Memory B cell (primary cell): ENCODE measurements at places on chromosomes 13 and 19.

- no peak for DNase-seq
Measured at GRCh38 chr13:93316841-93317240, 90.2 kb downstream of the GPC6 start.

GRCh38 chr13:112773601-112774447 is 84.0 kb downstream of the ATP11A start:
- no peak for DNase-seq

- DNase-seq = no peak
Measured at GRCh38 chr13:24052547-24053518, 107.7 kb upstream of the SPATA13 start.

DNA sequence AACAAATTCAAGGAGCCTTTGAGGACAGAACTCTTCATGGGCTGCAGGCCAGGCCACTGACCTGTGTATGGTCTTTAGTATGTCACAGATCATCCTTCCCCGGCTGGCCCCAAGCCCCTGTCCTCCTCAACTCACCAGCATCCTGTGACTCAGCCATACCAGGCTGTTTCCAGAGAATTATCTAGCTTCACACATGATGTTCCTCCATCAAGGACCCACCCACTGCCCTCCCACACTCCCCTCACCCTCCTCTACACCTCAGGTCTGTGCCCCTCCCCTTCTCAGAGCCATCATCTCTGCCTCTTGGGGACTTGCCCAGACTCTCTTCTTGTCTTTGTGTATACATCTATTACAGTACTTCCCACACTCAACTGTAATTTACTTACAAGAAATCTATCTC is 14.7 kb downstream of the DCT start:
- no peak for DNase-seq

- no peak for DNase-seq
Measured at GRCh38 chr13:60933638-60934037, 482.0 kb downstream of the PCDH20 start.

- DNase-seq = no peak
Measured at GRCh38 chr19:46974181-46974580, 45.5 kb upstream of the NPAS1 start.

DNA sequence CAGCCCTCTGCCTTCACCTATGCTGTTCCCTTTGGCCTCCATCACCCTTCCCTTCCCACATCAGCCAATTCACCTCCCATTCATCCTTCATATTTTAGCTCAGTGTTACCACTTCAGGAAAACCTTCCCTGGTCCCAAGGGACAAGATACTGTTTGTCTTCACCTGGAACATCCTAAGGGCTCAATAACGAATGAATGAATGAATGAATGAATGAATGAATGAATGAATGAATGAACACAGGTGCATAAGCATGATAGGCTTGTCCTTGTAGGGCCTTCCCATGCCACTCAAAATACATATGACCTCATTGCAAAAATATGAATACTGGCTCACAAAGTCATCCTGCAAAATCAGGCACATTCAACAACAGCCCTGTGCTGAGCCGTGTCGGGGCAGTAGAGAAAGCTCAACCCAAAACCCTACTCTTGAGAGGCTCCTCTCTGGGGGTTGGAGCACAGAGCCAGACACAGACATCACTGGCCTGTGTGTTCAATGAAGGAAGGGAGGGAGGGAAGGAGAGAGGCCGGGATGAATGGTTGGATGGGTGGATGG is 33.7 kb upstream of the TPM4 start:
- no peak for DNase-seq

- DNase-seq = no peak
Measured at GRCh38 chr13:98629055-98629454, 52.1 kb upstream of the STK24 start.

DNA sequence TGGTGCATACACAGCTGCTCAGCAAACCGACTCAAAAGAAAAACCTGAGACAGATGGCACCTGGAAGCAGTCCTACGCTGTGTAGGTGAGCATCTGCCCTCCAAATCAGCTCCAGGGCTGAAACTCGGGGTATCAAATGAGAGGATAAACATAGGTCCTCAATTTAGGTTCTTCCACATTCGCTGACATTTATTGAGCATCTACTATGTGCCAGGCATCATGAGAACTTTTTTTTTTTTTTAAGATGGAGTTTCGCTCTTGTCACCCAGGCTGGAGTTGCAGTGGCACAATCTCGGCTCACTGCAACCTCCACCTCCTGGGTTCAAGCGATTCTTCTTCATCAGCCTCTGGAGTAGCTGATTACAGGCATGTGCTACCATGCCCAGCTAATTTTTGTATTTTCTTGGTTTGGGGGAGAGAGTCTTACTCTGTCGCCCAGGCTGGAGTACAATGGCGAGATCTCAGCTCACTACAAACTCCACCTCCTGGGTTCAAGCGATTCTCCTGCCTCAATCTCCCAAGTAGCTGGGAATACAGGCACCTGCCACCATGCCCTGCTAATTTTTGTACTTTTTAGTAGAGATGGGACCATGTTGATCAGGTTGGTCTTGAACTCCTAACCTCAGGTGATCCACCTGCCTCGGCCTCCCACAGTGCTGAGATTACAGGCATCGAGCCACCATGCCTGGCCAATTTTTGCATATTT is 13.4 kb downstream of the QPCTL start:
- no peak for DNase-seq
